H7 (cell line): ENCODE measurements at places on chromosomes 4 and X. TPM values are rescaled to one million over a fixed set of nuclear protein-coding genes. Genes with fewer than 3 reads are reported as not detected.

DNA sequence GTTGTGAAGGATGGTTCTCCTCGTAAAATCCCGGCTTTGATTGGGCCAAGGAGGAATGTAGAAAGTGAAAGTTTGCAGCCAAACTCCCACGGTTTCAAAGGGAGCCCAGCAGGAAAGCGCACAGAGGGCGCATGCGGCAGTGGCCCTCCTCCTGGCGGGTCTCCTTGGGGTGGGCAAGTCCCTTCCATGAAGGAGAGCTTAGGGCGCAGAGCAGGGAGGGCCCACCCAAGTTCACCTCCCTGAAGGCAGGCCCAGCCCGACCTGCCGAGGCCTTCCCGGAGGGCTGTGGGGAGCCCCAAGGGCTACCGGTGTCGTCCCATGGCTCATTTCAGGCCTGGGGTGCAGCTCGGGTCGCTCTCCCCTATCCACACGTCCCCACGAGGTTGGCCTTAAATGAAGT lies 2.0 kb downstream of the PDZD4 start:
- peak; percentile 61 for DNase-seq

DNA sequence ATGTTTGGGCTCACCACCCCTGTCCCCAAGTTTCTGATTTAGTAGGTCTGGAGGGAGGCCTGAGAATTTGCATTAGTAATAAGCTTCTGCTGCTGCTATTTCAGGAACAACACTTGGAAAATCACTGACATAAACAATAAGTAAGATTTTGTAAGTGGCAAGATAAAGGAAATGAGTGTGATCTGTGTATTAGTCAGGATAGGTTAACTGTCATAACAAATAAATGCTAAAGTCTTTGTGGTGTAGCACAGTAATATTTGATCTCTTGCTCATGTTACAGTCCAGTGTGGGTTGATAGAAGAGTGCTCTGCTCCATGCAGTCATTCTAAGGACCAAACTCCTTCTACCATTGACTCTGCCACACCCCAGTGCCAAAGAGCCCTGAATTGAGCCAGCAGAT lies 67.0 kb downstream of the NHS start:
- no peak for DNase-seq

DNA sequence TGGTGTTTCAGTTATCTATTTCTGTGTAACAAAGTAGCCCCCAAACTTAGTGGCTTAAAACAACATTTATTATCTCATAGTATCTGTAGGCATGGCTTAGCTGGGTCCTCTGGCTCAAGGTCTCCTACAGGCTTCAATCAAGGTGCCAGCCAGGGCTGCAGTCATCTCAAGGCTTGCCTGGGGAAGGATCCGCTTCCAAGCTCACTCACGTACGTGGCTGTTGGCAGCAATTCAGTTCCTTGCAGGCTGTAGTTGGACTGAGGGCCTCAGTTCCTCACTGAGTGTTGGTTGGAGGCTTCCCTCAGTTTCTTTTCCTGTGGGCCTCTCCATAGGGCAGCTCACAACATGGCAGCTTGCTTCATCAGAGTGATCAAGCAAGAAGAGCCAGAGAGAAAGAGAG lies 9.3 kb downstream of the FAM120C start:
- DNase-seq, result no peak

GRCh38 chr4:83362492-83363329 lies 28.1 kb upstream of the HPSE start:
- no peak for DNase-seq

GRCh38 chr4:169109035-169109675 lies 99.1 kb upstream of the CBR4 start:
- no peak for DNase-seq

Gene NAA11
- total RNA-seq, result not detected in 2 replicates

Gene RTL5
- 1.3 and 1.5 TPM in 2 replicates for total RNA-seq

Gene TLR10
- not detected in 2 replicates for total RNA-seq

Gene APLN
- 0.38 and 0.44 TPM in 2 replicates for total RNA-seq

Gene GAGE12E
- total RNA-seq, result not detected in 2 replicates
